ENCODE measurements at places on chromosomes 6 and 20.
A peak's percentile ranks its signal among the peaks of the same experiment; 100 is the strongest.

DNA sequence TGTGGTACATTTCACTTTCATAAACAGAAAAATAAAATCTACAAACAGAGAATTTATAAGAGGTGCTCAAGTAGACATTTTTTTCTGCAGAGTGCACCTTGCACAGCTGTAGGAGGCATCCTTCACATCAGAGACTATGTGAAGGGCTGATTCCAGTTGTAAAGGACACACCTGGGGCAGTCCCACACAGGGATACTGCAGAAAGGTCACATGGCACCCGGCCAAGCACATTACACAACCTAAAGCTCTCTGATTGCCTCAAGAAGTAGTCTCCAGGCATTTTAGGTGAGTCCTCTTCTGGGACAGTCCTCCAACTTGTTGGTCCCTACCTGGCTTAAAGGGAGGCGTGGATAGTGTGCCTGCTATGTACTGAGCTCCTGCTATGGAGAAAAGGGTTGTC is 502.9 kb upstream of the NOX3 start:
- no peak for DNase-seq

DNA sequence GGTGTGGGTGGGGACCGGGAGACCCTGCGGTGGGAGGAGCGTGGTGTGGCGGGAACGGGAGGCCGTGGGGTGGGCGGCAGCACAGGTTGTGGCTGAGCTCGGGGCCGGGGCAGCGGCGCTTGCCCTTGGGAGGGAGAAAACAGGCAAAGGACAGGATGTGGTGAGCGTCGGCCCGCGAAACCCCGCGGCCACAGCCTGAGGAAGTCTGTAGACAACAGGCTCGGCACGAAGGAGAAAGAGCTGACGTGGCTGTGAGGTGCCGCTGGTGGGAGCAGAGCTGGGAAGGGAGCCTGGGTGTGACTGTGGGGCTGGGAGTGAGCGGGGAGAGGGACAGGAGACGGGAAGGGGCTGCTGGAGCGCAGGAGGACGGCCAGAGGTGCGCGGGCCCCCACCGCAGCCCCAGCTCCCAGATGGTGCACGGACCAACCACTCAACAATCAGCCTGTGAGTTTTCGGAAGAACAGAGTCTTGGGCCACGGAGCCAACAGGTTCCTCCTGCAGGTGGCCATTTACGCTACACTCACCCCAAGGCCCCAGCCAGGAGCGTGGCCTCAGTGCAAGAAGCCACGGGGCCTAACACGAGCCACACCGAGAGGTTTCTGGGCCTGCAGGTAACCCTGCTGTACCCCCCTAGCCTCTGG is 202.8 kb downstream of the DLL1 start:
- DNase-seq: no peak

DNA sequence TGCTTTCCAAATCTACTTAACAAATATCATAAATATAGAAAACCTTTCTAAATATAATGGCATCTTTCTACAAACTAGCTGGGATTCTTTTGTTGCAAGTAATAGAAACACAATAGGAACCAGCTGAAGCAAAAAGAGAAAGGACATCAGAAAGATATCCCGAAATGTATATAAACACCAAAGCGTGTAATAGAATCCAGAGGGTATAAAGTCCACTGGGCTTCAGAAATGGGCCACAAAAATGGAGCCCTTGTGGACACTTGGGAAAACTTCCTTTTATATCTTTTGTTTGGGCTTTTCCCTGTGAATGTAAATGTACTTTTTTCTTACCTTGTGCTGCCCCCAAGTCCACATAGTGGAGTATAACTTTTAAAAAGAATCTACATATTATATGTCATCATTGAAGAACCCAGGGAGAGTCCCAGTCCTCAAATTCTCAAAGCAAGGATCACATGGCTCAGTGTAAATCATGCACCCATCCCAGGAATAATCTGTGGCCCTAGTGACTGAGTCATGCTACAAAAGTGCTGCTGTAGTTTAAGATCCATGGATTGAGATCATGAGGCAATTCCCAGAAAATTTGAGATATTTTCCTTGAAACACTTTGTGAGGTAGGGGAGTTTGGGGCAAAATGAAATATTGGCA is 457.0 kb downstream of the EPM2A start:
- DNase-seq: peak; percentile 54

GRCh38 chr6:17831135-17831534 is 124.4 kb upstream of the NUP153 start:
- peak; percentile 88 for DNase-seq

GRCh38 chr6:120290964-120291363 is 941.4 kb upstream of the MAN1A1 start:
- DNase-seq: no peak

DNA sequence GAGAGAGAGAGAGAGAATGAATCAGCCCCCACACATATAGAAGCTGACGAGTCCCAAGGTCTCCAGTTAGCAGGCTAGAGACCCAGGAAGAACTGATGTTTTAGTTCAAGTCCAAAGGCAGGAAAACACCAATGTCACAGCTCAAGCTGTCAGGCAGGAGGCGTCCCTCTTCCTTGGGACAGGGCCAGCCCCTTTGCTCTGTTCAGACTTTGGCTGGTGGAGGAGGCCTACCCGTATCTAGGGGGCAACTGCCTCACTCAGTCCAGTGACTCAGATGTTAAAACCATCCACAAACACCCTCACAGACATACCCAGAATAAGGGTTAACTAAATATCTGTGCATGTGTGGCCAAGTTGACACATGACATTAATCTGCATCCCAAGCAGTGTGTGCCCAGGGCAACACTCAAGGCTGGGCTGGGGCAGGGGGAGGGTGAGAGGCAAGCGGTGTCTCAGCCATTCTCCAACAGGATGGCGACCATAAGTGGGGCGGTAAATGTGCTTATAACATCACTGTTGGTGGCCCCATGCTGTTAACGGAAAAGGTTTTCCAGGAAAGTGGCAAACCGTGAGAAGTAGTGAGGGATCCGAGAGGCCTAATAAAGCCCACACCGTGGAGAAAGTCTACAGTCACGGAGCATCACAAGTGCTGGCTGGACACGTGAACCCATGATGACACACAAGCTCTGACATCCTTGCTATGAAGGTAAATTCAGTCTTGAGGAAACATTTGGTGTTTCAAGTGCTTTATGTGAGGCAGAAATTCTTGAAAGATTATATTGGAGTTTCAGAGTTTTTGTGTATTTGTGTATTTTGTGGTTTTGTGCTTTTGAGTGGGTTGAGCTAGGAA is 28.1 kb downstream of the RAMACL start:
- no peak for DNase-seq

DNA sequence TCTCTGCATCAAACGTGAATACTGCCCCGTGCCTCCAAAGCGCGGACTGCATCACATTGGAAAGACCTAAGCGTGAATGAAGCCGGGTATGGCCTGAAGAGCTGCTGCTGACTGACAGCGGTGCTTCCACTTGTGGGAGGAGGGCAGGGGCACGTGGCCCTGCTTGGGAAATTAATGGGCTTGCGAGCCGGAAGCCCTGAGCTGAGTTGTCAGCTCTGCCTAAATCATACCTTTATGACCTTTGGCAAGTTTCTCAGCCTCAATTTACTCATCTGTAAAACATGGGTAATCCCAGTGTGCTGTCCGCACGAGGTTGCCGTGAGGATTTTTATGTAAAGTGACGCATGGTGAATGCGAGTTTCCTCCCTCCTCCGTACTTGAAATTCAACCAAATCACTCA is 67.0 kb upstream of the FOXQ1 start:
- no peak for DNase-seq

DNA sequence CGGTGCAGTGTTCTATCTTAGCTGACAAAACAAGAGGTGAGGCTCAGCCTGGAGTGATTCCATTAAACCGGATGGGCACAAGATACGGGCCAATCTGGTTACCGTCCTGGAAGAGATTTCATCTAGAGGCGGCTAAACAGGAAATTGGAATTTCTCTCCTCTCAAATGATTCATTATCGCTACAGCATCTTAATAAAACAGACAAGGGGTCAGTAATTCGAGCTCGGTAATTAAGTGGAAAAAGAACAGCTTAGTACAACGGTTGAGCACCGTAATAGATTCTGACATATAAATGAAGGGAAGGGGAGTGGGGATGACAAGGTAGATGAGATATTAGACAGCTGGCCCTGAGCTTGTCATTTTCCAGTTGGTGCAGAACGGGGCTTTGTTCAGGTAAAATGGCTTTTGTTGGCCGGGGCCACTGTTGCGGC is 137.2 kb downstream of the EDN3 start:
- DNase-seq: no peak

DNA sequence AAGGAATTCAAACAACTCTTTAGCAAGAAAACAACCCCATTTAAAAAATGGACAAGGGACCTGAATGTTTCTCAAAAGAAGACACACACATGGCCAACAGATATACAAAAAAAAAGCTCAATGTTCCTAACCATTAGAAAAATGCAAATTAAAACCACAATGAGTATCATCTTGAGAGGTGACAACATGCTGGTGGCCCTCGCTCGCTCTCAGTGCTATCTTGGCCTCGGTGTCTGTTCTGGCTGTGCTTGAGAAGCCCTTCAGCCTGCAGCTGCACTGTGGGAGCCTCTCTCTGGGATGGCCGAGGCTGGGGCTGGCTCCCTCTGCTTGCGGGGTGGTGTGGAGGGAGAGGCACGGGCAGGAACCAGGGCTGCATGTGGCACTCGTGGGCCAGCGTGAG is 13.4 kb downstream of the SPINT4 start:
- no peak for DNase-seq

GRCh38 chr20:47330071-47330470 is 26.4 kb downstream of the ZMYND8 start:
- no peak for DNase-seq

DNA sequence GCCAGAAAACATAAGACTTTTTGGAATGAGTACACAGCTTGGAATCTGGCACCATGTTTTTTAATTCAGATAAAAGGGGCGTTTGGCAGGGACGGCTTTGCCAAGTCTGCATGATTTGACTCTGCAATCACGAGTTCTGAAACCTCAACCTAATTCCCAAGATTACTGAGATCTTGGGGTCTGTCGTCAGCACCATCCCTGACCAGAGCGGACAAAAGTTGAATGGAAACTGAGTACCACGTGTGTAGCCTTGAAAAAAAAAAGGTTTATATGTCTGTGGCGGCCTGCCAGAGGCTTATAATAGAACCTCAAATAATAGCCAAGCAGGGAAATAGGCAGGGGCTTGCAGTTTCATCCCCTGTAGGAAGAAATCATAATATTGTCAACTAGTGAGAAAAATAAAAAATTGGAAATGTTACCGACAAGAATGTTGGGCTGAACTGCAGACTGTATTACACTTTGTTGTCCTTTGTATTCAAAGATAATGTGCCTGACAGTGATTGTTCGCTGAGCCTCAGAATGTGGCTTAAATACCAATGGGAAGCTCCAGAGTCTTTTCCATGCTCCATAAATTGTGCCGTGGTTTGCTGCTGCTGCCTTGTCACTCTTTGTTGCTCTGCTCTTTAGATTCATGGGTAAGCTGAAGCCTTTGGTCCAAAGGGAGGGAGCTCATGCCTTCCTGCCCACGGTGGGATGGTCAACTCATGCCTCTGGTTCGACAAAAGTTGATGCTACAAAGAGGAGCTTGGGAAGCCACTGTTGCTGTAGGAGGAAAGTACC is 118.8 kb upstream of the ARID1B start:
- peak; percentile 98 for DNase-seq

DNA sequence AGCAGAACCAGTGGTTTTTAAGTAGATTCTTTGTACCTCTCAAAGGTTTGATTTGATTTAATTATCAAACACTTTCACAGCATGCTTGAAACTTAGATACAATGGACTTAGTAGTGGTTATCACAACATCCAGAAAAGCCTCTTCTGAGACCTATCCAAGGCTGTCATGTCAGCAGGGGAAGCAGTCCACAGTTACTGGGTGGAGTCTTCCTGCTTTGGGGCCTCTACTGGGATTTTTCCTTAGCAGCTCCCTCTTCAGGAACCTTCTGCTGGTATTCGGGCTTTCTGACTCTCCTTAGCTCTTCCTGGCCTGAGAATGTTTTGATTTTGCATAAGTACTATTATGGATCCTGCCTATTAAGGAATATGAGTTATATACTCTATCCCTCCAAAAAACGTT is 36.0 kb downstream of the ARFGEF2 start:
- DNase-seq: no peak

DNA sequence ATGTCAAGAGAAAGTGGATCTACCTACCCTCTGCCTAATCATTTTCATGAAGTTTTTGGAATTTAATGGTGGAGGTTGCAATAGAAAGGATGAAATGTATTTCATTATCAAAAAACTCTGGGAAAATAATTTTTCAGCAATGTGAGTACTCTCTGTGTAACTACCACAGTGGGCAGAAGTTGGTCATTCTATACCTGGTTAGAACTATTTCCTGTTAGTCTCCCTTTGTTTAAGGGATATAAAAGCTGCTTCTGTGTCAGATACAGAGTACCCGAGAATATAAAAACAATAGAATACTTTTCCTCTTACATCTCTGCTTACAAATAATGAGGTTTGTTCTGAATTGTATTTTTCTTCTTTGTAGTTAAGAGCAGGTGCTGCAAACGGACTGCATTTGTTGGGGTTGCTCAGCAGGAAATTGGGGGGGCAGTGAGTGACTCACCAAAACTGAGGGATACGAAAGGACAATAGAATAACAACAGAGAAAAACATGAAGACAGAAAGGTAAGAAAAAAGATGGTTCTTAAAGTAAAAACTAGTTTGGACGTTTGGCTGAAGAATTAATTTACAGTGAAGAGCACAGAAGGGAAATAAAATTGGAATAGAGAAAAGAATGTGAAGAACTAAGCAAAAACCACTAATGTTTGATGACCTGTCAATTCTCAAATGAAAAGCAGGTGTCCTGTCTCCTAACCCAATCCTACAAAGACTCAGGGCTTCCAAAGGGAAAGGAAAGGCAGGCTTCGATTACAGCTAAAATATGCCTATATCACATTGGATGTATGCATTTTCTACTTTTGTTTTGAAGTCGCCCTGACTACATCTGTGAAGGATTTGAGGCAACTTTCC is 703.1 kb downstream of the RFPL4B start:
- DNase-seq: peak; percentile 41

- DNase-seq: no peak
Measured at GRCh38 chr20:58256842-58257241, 28.4 kb upstream of the ANKRD60 start.

GRCh38 chr20:24289737-24290481 is 179.5 kb upstream of the SYNDIG1 start:
- no peak for DNase-seq

DNA sequence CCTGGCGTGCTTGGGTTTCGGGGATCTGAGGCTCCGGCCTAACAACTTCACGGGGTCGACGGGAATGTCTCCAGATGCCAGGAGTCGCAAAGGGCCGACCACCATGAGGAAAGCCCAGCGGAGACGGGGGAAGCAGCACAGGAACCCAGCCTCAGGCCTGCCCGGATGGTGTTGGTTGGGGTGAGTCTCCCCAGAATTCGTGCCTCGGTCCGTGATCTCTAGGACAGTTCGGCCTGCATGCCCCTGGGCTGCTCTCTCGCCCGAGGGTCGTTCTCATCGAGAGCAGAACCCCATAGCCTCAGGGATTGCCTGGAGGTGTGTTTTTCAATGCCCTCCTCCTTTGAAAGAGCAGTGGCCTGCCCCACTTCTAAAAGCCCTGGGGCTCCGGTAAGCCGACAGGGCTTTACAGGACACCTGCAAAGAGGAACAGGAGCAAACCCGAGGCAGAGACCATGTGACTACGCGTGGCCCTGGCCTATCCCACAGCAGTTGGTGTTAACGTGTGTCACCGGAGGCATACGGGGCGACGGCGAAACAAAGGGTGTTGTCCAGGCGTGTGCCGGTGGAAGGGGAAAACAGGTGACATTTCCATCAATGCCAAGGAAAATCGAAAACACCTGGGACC is 973.1 kb upstream of the DEFB115 start:
- DNase-seq: no peak

- no peak for DNase-seq
Measured at GRCh38 chr6:3222506-3223038, 4.9 kb downstream of the TUBB2B start.

Data from astrocyte of the hippocampus (primary cell).